ENCODE measurements at places on chromosomes 5 and 9.

DNA sequence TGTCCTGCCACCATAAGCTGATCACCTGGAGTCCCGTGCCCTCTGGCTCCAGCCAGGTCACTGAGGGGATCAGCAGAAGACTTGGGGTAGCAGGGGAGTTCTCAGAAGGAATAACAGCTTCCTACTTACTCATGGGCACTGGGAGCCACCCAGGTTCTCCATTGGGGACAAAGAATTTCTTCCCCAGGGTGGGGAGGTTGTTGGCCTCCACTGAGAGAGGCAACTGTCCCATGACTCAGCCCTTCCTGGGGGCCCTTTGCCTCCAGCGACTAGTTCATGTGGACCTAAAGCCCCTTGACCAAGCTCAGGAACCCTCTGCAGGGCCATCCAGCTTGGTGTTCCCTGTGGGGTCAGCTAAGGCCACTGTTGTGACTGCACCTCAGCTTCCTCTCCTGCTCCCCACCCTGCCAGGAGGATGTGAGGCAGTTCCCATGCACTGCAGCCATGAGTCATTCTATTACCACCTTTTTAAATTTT lies 175.0 kb downstream of the AUH start:
- DNase-seq = no peak

- no peak for DNase-seq
These were observed 32.1 kb upstream of the CLPTM1L start for GRCh38 chr5:1376981-1377380.

DNA sequence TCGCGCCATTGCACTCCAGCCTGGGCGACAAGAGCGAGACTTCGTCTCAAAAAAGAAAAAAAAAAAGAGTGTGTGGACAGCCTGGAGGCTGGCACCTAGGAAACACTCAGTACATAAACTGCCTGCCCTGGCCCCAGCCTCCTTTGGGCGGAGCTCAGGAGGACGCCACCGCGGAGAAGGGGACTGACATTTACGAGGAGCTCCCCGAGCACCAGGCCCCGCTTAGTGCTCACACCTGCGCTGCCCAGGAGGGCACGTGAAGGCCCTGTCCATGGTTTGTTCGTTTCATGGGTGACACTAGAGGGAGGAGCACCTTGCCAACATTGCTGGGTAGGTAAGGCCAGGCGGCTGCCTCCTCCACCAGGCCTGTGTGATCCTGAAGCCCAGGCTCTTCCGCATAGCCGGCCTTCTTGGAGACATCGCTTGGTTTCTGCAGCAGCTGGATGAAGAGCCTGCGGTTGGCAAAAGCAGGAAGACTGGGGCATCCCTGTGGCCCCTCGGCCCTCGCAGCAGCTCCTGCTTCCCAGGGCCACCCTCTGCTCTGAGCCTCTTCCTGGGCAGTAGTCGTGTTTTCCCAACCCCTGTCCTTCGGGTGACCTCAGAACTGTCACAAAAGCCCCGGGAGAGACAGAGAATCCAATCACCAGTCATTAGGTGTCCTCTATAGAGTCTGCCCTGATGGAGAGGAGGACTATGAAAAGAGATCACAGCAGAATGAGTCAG lies 26.2 kb upstream of the LAMC3 start:
- DNase-seq = no peak

DNA sequence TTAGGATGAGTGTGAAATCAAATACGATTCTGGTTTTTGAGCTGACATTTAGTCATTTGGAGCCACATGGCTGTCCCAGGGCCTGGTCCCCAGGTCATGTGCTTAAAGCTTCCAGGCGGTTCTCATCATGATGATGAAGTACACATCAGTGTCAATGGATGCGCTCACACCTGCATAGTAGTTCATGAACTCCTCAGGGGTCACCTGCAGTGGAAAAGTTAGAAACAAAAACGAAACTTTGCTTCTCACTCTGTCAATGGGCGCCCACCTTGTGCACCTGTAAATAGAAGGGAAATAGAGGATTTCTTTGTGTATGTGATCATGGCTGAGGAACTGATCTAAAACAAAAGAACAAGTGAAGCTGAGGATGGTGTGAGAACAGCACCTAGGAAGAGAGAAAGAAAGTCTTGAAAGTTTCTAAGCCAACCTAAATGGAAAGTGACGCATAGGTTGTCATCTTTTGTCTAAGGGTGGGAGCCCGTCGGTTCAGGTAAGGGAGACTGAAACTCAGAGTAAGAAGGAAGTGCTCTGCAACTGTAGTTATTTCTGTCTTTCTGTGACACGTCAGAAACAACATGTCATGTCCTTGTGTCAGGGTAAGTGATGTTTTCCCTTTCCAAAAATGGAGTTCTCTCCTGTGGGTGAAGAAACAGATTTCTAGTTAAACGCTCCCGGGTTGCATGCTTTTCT lies 33.8 kb downstream of the CAPSL start:
- no peak for DNase-seq

Measured in effector CD8-positive, alpha-beta T cell (primary cell).